ENCODE measurements at places on chromosomes 4 and X.

- DNase-seq, result no peak
Observed at GRCh38 chr4:24236120-24236519, 346.3 kb upstream of the PPARGC1A start.

- DNase-seq, result no peak
Observed at GRCh38 chr4:106762666-106763443, 273.3 kb downstream of the DKK2 start.

DNA sequence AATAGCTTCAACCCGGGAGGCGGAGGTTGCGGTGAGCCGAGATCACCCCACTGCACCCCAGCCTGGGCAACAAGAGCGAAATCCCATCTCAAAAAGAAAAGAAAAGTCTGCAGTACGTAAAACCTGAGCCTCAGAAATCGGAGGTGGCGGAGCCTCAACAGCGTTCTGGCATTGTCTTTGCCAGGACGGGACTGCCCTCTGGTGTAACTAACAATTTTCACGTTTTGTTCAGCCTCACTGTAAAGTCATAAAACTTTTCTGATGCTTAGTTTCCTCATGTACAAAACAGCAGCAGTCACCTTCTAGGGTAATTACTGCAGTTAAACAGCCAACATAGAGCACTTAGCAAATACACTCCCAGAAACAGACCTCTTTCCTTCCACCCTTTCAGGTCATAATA lies 121.7 kb downstream of the RBM47 start:
- no peak for DNase-seq

- peak; percentile 50 for DNase-seq
Observed at GRCh38 chr4:168076989-168077725, 15.2 kb upstream of the ANXA10 start.

DNA sequence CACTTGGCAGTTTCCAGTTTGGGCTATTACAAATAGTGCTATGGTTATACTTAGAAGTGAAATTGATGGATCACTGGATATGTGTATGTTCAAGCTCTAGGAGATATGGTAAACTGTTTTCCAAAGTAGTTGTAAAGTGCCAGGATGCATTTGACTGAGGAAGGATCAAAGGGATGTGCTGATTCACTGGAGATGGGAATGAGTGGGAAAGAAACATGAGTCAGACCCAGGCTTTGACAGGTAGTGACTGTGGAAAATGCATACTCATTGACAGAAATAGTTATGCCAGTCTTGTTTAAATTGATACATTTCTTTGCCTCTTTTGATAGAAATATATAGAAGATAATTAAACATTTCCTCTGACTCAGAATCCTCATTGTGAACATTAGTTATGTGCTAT lies 77.9 kb downstream of the CEP135 start:
- DNase-seq, result no peak

DNA sequence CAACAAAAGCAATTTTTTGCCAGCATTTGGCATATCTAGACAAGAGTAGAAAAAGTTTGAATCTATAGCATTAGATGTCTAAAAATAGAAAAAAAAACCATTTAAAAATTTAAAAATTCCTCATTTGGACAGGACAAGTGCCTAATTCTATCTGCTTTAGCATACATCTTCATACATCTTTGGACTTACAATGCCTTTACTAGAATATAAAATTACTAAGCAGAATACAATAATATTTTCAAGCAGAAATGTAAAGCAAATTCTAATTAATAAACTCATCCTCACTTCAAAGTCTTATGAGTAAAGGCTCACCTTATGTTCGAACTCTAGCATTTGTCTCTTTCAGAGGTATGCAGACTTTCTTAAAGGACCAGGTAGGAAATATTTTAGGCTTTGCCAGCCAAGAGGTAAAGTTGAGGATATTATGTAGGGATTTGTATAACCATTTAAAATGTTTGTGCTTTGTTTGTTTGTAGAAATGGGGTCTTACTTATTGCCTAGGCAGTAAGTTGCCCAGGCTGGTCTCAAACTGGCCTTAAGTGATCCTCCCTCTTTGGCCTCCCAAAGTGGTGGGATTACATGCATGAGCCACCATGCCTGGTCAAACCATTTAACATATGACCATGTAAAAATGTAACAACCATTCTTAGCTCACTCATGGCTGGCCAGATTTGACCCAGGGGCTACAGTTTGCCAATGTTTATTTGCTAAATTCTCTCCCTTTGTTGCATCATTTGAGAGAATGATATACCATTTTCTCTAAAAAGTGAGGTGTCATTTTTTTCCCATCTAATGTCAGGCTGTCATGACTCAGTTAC lies 29.1 kb downstream of the UGDH start:
- DNase-seq, result no peak

DNA sequence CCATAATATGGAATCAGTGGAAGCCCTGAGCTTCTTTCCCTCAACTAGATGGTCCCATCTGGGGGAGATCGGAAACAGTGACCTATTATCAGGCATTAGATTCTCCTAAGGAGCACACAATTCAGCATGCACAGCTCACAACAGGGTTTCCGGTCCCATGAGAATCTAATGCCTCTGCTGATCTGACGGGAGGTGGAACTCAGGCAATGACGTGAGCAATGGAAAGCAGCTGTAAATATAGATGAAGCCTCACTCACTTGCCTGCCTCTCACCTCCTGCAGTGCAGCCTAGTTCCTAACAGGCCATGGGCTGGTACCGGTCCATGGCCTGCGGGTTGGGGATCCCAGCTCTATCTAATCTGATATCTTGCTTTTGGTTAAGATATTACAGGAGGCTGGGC lies 88.9 kb downstream of the COX7B2 start:
- DNase-seq, result no peak

- DNase-seq, result no peak
Observed at GRCh38 chr4:101792056-101792590, 1.6 kb downstream of the BANK1 start.

- DNase-seq, result no peak
Observed at GRCh38 chrX:143664302-143664701, 28.4 kb upstream of the SLITRK4 start.

DNA sequence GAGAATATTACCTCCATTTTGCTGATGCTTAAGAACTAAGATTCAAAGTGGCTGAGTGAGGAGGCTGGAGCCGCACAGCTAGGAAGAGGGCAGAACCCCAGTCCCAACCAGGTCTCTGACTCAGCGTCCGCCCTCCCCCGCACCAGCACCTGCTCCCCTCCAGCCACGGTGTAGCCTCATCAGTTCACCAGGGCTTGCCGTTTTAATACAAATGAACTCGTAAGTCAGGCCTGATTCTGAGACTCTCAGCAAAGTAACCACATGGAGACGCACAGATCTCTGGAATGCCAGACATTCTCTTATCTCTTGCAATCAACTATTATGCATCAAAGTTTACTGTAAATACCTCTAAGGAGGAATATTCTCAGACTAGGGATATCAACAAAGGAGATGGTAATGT lies 52.4 kb downstream of the ENPP6 start:
- no peak for DNase-seq

DNA sequence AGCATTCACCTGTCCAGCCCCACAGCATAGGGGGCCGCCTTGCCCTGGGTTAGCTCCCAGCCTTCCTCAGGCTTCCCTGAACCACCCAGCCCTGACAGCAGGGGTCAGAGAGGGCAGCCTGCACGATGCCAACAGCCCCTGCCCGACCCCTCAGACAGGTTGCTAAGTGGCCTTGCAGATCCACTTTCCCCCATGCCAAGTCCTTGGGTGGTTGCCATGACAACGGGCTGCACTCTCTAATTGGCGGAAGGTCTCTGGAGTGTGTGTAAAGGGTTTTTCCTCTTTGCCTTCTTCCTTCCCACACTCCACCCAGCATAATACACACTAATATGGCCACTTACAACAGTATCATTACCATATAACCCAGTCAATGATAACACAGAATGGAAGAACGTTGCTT lies 99.6 kb upstream of the AFAP1 start:
- DNase-seq, result no peak

- peak; percentile 30 for DNase-seq
Observed at GRCh38 chrX:49840679-49841078, 11.6 kb downstream of the PAGE4 start.

GRCh38 chrX:130110379-130111219 lies at the start of gene ELF4:
Gene ELF4, minus strand, starts transcription at chrX:130110497. Its CDS starts 29,167 bp downstream, at chrX:130081330.
- DNase-seq, result no peak

GRCh38 chr4:87042986-87043820 lies 108.4 kb downstream of the AFF1 start:
- DNase-seq, result no peak

- DNase-seq, result no peak
Observed at GRCh38 chr4:2280531-2281300, 18.8 kb upstream of the MXD4 start.

- DNase-seq, result no peak
Observed at GRCh38 chr4:76665153-76665552, 230.1 kb downstream of the SHROOM3 start.

GRCh38 chrX:40922307-40922706 lies 162.9 kb upstream of the USP9X start:
- DNase-seq, result no peak

GRCh38 chr4:153987291-153987690 lies 198.4 kb upstream of the SFRP2 start:
- no peak for DNase-seq

DNA sequence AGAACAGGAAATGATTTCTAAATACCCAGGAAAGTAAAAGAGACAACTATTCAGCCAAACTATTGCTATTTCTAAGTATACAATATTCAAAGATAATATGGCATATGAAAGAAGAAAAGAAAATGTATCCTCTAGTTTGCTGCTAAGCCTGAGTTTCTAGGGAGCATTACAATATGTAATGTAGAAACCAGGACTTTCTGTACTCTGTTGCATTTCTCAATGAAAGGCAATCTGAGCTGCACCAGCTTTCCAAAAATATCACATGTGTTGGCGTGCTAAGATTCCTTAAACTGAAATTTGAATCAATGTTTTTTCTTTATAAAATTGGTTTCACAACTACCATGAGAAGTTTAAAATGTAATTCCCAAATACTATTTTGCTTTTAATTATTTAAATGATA lies 129.6 kb downstream of the ANK2 start:
- no peak for DNase-seq

DNA sequence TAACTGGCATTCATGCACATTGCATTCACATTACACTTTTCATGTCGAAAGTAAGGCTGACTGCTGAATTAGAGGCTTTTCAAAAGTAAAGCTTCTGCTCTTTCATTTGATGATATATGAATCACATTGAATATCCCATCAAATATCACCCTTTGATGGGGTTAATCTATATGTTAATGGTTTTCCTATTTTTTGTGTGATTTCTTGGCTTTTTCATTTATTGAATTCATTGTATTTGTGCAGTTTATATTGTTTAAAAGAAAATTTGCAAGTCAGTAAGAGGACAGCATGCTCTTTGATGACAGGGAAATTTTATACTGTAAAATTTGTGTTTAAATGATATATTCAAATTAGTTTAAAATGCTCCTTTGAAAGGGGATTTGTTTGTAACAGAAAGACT lies 344.1 kb downstream of the PCDH10 start:
- no peak for DNase-seq

- DNase-seq, result no peak
Observed at GRCh38 chr4:133969202-133969848, 232.3 kb downstream of the PABPC4L start.

DNA sequence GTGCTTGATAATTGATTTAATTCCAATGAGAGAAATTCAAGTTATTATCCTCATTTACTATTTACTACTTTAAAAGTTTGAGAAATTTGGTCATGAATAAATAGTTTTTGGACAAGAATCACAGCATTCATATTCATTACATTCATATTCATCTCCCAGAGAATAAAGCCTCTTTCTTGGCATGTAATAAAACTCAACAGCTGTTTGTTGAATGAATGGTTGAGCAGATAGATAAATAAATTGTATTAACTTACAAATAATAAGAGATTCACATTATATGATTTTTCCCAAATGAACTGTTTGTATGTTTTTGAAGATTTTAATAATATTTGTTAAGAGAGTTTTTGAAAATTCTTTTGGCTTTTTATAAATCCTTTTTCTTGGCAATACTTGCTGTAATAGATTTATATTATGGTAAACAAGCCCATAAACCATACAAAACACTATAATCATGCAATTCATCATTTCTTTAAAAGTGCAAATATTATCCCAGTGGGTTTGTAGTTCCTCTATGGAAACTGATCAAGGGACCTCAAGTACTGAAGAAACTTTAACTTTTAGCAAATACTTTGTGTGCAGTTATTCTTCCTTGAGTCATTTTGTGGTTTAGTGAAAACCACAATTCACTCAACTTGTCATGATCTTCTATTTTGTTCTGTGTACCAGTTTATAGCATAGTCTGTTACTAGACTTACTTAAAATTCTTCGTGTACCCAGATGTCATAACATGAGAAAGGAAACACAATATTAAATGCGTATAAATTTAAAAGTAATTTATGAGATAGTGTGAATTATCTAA lies 371.8 kb downstream of the ADGRL3 start:
- DNase-seq, result no peak

DNA sequence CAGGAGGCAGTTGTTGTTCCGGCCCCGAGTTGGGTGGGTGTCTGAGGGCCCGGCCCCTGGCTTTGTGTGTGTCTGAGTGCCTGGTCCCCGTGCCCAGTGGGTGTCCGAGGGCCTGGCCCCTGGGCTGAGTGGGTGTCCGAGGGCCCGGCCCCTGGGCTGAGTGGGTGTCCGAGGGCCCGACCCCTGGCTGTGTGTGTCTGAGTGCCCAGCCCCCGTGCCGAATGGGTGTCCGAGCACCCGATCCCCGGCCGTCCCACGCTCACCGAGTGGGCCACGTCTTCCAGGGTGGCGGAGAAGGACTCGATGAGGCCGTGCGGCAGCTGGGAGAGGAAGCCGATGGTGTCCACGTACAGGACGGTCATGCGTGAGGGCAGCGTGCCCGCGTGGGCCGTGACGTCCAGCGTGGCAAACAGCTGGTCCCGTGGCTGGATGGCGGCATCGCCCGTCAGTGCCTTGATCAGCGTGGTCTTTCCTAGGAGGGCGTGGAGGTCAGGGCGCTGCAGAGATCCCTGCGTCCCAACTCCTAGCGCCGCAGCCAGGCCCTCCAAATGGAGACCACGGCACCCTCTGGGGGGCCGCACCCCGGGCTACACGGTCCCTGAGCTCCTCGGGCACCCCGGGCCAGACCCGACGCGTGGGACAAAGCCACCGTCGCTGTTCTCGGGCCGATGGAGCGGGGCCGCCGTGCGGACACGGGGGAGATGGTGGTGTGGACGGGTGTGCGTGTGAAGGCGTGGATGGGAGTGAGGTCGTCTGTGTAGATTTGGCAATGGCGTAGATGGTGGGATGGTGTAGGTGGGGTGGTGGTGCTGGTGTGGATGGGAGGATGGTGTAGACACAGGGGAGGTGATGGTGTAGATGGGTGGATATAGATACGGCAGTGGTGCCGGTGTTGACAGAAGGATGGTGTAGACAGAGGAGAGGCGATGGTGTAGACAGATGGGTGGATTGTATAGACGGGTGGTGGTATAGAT lies 7.2 kb downstream of the GTPBP6 start:
- no peak for DNase-seq

GRCh38 chr4:176538217-176538925 lies 218.6 kb downstream of the SPCS3 start:
- DNase-seq, result no peak

GRCh38 chrX:71458866-71459265 lies 74.0 kb upstream of the OGT start:
- no peak for DNase-seq

- no peak for DNase-seq
Observed at GRCh38 chr4:89563431-89563830, 255.8 kb upstream of the GPRIN3 start.
